ENCODE measurements at places on chromosomes 7 and 10. TPM values are rescaled to one million over a fixed set of nuclear protein-coding genes. Genes with fewer than 3 reads are reported as not detected.

DNA sequence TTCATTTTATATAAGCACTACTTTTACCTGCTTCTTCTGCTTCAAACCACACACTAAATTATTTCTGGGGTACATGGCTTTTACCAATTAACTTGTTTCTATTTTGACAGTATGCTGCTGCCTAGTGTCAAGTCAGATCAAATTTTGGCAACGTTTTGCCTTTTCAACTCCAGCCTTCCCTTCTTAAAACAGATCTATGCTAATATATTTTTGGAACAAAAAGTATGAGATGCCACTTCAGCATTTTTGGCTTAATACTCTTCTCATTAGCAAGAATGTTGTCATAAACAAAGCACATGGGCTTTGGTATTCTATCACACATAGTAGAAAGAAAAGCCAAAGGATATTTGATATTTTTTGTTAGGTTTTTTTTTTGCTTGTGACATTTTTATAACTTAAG is 47.8 kb downstream of the SPAM1 start:
- DNase-seq: no peak

GRCh38 chr10:689452-690371 is at the start of gene DIP2C:
TSS of gene DIP2C (minus strand) at chr10:689668. CDS start at chr10:689578, 90 bp downstream.
- no peak for DNase-seq

GRCh38 chr7:43014406-43014805 is 82.2 kb downstream of the MRPL32 start:
- no peak for DNase-seq

- DNase-seq: no peak
Observed at GRCh38 chr7:100886936-100887515, 2.5 kb downstream of the UFSP1 start.

DNA sequence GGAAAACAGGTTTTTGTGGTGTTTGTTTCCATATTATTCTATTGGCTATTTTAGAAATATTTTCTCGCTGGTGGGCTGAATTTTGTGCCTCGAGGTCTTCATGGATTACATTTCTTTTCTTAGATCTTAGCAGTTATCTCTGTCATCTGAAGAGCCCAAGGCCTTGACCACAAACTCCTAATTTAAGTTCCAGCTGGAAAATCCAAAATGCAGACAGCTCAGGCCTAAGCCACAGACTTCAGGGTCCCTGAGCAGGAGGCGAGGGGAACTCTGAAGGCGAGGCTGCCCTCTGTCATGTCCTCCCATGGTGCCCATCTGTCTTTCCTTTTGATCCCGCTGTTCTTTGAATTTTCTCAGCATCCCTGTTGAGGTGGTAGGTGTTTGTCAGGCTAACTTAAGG is 14.3 kb downstream of the DENND10 start:
- no peak for DNase-seq

DNA sequence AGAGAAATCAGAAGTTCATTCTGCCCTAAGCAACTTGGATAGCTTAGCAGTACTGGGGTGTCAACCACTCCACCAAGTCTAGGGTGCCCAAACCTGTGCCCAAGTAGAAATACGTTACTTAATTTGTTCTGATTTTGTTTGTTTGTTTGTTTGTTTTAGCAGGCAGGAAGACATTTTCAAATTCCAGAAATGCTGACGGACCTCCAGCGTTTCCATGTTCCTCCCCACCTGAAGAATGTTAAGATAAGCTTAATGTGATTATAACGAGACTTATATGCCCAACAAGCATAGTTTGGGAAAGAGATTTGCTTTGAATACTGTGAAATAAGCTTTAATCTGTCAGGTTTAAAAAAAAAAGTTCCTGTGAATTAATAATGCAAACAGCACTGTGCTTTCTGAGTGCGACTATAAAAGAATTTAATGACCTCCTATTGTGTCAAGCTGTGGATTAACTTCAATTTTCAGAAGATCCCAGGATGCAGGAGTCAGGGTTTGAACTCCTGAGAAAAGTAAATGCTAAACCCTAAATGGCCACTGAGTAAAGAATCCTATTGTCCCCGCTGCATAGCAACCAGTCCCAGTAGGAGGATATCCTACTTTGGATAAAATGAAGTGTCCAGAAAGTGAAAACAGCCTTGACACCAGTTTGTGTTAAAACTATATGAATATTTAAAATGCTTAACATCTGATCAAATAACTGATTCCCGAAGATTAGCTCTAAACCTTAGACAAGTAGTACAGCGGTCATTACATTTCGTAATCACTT is 56.5 kb downstream of the LYZL1 start:
- DNase-seq: no peak

DNA sequence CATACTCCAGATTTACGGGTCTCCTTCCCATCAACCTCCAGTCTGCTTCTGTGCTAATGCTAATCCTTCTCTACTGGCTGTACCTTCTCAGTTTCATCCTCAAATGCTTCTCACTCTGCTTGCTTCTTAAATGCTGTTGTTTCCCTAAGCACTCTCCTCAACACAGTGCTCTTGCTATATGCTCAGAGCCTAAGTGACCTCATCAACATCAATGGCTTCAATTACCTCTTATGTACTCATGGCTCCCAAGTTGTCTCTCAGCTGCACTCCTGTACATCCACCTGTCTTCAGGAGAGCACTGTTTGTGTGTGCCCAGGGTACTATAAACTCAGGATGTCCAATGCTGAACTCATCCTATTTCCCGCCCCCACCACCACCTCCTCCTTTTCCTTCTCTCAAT is 22.5 kb downstream of the ELAPOR2 start:
- no peak for DNase-seq

GRCh38 chr10:44071479-44071878 is 313.4 kb downstream of the CXCL12 start:
- DNase-seq: no peak

- DNase-seq: no peak
Observed at GRCh38 chr7:2040893-2041270, 191.9 kb downstream of the MAD1L1 start.

GRCh38 chr7:120337308-120337907 is 64.4 kb downstream of the KCND2 start:
- DNase-seq: no peak

GRCh38 chr10:125094806-125095205 is 65.6 kb downstream of the CTBP2 start:
- DNase-seq: no peak

EMX2 gene
- total RNA-seq: not detected

AVPI1 gene
- 2.5 TPM for total RNA-seq

AKR1D1 gene
- not detected for total RNA-seq

ZDHHC6 gene
- 40.6 TPM for total RNA-seq

TMEM213 gene
- not detected for total RNA-seq

AOAH gene
- total RNA-seq: 9.6 TPM

Data from activated T-cell treated with anti-CD3 and anti-CD28 coated beads, Interleukin-2, amount 50 U/mL, for 4 hours (primary cell).